ENCODE measurements at places on chromosomes 12 and 14. TPM values are rescaled to one million over a fixed set of nuclear protein-coding genes. Genes with fewer than 3 reads are reported as not detected.

DNA sequence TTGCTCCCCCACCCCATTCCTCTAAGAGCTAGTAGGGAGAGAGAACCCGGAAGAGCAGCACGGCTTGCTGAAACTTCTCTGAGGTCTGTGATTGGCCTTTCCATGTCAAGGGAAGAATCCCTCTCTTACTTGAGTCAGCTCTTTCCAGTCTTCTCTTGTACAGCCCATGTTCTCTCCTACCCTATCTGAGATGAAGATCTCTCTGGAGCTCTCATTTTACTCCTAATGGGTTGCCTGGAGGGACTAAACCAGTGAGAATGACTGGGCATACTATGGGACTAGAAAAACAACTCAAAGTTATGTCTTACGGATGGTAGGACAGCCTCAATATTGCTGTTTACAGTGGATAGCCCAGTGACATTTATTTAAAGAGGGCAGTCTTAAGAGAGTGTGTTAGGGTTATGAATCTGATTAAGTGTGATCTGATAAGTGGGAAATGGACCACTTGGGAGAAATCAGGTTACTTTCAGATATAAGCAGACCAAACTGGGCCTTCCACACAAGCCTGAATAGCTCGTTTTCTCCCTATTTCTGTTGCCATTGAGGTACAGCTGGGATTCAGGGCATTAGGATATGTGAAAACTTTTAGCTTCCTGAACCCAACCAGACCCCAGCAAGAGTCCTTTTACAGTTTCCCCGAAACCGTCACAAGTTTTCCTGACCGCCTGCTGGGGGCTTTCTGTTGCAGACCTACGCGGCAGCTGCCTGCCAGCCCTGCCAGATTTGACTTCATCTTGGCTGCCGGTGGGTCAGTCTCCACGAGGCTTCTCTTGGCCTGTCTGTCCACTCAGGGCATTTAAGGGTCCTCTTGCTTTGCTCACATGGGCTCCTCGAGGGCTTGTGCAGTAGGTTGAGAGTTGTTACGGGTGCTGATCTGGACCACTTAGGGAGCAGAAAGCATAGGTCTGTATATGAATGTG, 16.9 kb downstream of the ETV6 start:
- H3K27ac ChIP-seq: no peak overlapping the region
- peaks cover 37% of the 10 kb centered on the region for H3K36me3 ChIP-seq
- H3K27me3 ChIP-seq: no peaks in the 10 kb centered on the region
- DNase-seq: no peak

DNA sequence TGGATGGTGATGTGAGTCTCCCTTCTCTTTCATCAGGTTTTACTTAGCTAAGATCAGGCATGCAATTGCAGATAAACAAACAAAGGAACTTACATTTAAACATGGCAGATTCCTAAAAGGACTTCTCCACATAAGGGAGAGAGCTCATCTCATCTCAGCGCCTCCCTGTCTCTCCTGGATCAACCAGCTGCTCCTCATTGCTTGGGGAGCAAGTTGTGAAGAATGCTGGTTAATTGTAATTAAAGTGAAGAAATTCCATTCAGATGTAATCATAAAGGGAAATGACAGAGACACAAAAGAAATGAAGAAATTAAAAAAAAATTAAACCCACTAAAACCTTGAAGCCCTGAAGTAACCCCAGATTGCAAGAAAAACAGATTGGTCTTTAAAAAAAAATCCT, 104.4 kb upstream of the DIO2 start:
- H3K4me1 ChIP-seq: no peaks in the 10 kb centered on the region
- no peaks in the 10 kb centered on the region for H3K27me3 ChIP-seq
- H3K27ac ChIP-seq: no peak overlapping the region
- DNase-seq: no peak
- H3K36me3 ChIP-seq: no peaks in the 10 kb centered on the region

GRCh38 chr12:57764662-57765002, 2.2 kb downstream of the CYP27B1 start:
- DNase-seq: peak; percentile 55
- peak overlapping the region; percentile 83 for H3K4me3 ChIP-seq
- H3K27ac ChIP-seq: peak overlapping the region; percentile 84
- H3K27me3 ChIP-seq: peaks cover 10% of the 10 kb centered on the region
- peaks cover 47% of the 10 kb centered on the region for H3K36me3 ChIP-seq

DNA sequence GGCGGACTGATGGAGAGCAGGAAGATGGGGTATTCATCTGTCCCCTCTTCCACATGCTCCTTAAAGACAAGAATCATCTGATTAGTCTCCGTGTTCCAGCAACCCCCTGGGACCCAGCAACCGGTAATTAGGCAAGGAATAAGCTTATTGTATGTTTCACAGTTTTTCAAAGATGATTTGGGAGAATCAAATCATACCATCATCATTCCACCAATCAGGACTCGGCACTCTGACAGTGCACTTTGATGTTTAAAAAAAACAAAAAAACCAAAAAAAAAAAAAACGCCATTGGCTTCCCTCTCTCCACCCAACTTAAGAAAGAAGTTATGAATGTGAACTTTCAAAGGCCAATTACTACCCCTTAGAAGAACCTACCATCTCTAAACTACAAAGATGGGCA, 1.3 kb upstream of the DYNC1H1 start:
- no peak overlapping the region for H3K27ac ChIP-seq
- H3K36me3 ChIP-seq: peaks cover 8% of the 10 kb centered on the region
- no peak for DNase-seq
- H3K27me3 ChIP-seq: no peaks in the 10 kb centered on the region
- peaks cover 31% of the 10 kb centered on the region for H3K4me1 ChIP-seq
- no peak overlapping the region for H3K4me3 ChIP-seq

The PNP gene
- 164 TPM for total RNA-seq

The COA8 gene
- total RNA-seq: 39.6 TPM

The PLEKHD1 gene
- 0.05 TPM for total RNA-seq
